ENCODE measurements at places on chromosomes 13 and 19.

- DNase-seq, result no peak
Observed at GRCh38 chr19:2249010-2249866, at the start of gene AMH. AMH (plus strand) TSS chr19:2249323; CDS start chr19:2249333, 10 bp downstream.

DNA sequence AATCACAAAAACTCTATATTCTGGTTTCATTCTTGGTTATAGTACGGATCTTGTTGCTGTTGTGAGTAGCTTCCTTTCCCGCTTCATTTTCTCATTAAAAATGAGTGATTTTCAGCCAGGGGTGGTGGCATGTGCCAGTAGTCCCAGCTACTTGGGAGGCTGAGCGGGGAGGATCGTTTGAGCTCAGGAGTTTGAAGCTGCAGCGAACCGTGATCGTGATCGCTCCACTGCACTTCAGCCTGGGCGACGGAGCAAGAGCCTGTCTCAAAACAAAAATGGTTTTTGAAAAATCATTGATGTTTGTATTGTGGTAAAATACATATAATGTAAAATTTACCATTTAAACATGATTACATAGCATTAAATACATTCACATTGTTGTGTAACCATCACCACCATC is 71.6 kb upstream of the TM9SF2 start:
- no peak for DNase-seq

GRCh38 chr13:48571126-48571913 is 38.4 kb upstream of the RCBTB2 start:
- no peak for DNase-seq

DNA sequence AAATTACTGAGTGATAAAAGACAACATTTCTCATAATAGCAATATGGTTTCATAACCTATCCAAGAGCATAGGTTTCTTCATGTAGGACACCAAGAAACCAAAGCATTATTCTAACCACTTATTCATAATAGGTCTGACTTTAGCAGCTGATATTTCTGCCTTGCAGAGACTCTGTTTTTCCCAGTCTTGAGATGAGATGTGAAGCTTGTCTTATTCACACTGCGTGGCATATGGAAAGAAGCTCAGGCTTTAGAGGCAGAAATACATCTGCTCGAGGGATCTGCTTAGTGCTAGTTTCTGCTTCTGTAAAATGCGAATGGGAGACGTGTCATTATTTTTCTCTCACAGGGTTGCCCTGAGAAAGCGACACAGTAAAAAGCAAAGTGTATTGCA is 232.0 kb upstream of the SPRY2 start:
- no peak for DNase-seq

- no peak for DNase-seq
Observed at GRCh38 chr13:75076476-75076875, 405.5 kb downstream of the TBC1D4 start.

GRCh38 chr19:28426730-28427225 is 786.2 kb downstream of the UQCRFS1 start:
- DNase-seq, result no peak

Data from activated T-helper 1 cell treated with anti-CD3 and anti-CD28 coated beads, Interleukin-2, amount 50 U/mL, for 16 hours (primary cell).